ENCODE measurements at places on chromosomes 16 and 17. TPM values are rescaled to one million over a fixed set of nuclear protein-coding genes. Genes with fewer than 3 reads are reported as not detected.

Gene KAT8
- 81.5 TPM for total RNA-seq

GRCh38 chr16:85359147-85359822 lies 247.0 kb upstream of the CIBAR2 start:
- DNase-seq = peak; percentile 23

- DNase-seq = no peak
These were observed 48.9 kb downstream of the GTF3C1 start for GRCh38 chr16:27500801-27501200.

Gene SDK2
- 7.6 TPM for total RNA-seq

All from dorsolateral prefrontal cortex (tissue), 122 donors.